ENCODE measurements at places on chromosomes 1 and 21.

- no peak for DNase-seq
Measured at GRCh38 chr1:54479841-54480524, 68.0 kb upstream of the ACOT11 start.

- DNase-seq: no peak
Measured at GRCh38 chr1:241485145-241485544, 34.4 kb downstream of the FH start.

- no peak for DNase-seq
Measured at GRCh38 chr1:58143972-58144697, 402.4 kb downstream of the OMA1 start.

DNA sequence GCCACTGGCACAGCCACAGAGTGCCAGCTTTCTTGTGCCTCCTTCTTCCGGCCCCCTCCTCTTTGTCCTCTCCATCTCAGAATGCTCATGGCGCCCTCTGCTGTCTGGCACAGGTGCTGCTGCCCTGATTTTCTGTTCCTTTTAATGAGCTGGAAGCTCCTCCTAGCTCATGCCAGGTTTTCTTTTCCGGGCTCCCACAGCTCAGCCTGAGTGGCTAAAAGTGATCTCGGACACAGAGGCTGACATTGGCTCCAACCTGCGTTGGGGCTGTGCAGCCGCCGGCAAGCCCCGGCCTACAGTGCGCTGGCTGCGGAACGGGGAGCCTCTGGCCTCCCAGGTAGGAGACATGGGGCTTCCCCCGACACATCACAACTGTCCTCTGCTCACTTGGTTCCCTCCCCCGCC lies 18.7 kb downstream of the CNTN2 start:
- DNase-seq: peak; percentile 75

DNA sequence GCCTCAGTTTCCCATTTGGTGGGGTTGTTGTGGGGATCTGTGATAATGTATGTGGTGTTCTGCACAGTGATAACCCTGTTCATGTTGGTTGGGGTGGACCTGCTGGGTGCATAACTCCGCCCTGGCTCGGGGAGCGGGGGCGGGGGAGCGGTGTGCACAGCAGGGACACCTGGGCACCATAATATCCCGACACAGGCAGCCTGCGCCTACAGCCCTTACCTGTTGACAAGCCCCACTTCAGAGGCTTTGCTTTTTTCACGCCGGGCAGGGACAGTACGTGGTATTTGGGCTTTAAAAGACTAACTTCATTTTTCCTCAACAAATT lies 48.0 kb upstream of the ACOT11 start:
- no peak for DNase-seq

- no peak for DNase-seq
Measured at GRCh38 chr1:191831572-191831971, 326.7 kb upstream of the RGS18 start.

GRCh38 chr1:68101829-68102228 lies 51.4 kb upstream of the DIRAS3 start:
- DNase-seq: no peak

DNA sequence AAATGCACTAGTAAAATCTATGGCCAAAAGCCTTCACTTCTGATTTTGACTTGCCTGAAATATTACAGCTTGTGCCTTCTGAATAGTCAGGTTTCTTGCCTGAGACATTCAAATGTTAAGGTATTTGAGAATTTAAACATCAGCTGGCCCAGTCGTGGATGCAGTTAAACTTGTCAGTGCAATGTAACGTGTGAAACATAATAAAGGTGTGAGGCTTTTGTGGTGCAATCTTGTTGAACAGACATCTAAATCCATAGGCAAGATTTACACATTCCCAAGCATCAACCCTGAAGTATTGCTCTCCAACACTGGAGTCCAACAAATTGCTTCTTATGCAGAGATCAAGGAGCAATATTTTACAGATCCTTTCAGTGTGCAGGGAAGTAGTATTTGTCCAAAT lies 4.4 kb downstream of the CCN1 start:
- DNase-seq: no peak

DNA sequence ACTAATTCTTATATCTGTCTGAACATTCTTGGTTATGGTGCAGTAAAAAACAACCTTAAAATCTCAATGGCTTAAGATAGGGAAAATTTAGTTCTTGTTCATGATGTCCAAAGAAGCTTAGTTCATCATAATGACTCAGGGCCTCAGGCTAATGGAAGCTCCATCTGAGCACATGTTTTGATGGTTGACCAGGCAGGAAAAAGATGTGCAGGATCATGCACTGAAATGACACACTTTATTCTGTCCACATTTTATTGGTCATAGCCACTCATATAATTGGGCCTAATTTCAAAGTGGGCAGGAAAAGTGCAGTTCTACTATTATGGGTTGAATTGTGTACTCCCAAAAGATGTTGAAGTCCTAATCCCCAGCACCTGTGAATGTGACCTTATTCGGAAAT lies 198.2 kb downstream of the CENPF start:
- DNase-seq: no peak

GRCh38 chr1:236159704-236160539 lies 17.6 kb downstream of the GPR137B start:
- no peak for DNase-seq

GRCh38 chr1:230415405-230416132 lies 10.6 kb downstream of the PGBD5 start:
- DNase-seq: no peak

DNA sequence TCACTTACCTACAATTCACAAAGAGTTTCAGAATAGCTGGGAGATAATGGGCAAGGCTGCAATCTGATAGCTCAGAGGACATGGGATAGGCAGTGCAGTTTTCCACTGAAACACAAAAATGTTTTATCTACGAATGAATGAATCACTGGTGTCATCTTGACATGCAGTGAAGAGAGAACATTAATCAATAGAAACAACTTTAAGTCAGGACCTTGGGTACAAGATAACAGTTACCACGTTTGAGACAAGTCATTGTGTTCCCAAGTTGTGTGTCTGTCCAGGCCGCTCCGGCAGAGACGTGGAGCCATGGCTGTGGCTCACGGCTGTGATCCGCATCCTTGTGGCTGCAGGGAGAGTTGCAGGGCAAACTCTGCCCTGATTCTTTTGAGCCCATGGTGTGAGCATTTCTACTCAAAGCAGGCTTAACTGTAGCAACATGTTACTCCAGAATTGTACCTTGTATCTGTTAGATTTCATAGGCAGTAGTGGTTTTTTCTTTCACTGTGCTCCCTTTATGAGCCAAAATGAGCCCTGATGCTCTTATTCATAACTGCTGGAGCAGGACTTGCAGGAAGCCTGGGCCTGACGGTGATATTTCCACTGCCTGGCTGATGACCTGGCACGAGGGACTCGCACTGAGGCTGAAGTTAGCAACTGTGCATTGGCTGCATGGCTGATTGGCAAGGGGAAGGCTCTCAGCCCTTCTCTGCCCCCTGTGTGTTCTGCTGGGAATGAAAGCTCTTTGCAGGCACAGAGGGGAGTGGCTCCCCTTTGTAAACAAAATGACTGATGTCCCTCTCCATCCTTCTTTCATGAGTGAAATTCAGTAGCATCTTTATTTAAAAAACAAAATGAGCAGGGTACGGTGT lies 465.2 kb downstream of the AJAP1 start:
- no peak for DNase-seq

GRCh38 chr1:195065437-195065836 lies 1542.8 kb downstream of the KCNT2 start:
- no peak for DNase-seq

DNA sequence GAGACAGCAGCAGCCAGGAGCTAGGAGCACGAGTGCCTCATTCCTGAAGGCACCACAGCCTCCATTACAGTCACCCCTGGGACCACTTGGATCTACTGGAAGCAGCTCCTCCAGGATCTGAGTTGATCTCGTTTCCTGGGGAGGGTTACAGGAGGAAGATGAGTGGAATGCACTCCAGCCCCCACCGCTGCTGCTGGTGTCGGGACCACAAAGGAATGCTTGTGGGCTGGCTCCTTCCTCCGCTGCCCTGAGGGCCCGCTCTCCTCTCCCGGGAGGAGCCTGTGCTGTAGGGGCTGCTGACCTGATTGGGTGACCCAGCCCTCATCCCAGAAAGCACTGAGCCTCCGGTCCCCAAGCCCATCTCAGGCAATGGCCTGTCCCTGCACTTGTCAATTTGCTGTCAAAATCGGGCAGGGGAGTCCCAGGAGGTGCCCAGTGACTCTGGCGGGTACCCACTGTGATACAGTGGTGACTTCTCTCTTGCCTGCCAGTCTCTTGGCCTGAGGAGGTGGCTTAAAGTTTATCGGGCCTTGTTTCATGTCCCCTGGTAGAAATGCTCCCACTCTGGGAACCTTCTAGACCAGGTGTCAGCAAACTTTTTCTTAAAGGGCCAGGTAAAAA lies 23.1 kb downstream of the IL10RB start:
- no peak for DNase-seq

- no peak for DNase-seq
Measured at GRCh38 chr1:93076268-93076667, 2.8 kb upstream of the MTF2 start.

DNA sequence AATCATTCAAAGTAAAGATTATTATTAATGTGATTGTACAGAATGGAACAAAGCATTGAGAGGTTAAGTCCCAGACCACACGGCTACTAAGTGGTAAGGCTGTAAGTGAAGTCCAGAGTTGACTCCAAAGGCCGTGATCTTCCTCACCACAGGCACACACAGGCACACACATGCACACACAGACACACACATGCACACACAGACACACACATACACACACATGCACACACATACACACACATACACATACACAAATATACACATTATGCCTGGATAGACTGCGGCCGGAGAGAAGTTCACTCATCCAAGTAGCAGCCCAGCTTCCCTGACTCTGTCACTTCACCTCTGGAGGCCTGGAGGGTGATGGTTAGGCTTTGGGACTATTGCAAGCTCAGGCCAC lies 121.9 kb downstream of the HLX start:
- no peak for DNase-seq
